ENCODE measurements at places on chromosomes 2 and 18. TPM values are rescaled to one million over a fixed set of nuclear protein-coding genes. Genes with fewer than 3 reads are reported as not detected.

The EFEMP1 gene
- 201 TPM for total RNA-seq

The RTP5 gene
- not detected for total RNA-seq

The ZNF521 gene
- total RNA-seq, result 14.9 TPM

The TMEM163 gene
- 0.91 TPM for total RNA-seq

The ANKRD36B gene
- 1.4 TPM for total RNA-seq

The DUSP19 gene
- total RNA-seq, result 13.0 TPM

The GKN1 gene
- total RNA-seq, result not detected
